ENCODE measurements at places on chromosomes 11 and 22.

- DNase-seq = no peak
Observed at GRCh38 chr11:115126515-115127208, 377.6 kb downstream of the CADM1 start.

DNA sequence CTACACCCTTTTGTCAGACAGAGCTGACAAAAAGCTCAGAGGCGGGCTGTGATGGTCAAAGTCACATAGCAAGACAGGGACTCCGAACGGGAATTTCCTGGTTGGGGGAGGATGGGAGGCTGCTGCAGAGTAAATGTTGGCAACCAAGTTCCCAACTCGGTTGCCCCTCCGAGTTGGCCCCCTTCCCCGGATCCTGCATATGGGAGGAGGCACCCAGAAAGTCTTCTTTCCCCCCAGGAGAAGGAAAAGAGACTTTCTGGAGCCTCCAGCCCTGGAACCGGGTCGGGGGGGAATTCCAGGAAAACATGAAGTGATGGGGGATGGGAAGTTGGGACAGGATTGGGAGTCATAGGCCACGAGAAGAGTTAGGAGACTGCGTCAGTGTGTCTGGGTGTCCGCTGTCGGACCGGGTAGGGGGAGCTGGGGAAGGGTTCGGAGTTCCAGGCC is 614 bp downstream of the SELENOM start:
- peak; percentile 61 for DNase-seq

DNA sequence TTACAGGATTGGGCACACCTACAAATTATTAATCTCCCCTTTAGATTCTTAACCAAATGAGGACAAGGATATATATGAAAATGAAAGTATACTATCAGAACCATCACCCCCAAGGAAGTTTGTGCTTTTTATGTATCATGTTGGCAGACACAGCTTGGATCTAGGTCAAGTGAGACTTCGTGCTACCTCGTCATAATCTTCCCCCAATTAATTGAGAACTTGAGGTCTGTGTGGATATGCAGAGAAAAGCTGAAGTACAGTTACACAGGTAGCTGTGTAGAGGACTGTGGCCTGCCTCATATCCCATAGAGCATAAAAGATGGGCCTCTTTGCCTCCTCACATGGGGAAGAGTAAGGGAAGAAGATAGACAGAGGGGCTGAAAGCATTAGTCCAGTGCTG is 45.6 kb downstream of the DNHD1 start:
- no peak for DNase-seq

DNA sequence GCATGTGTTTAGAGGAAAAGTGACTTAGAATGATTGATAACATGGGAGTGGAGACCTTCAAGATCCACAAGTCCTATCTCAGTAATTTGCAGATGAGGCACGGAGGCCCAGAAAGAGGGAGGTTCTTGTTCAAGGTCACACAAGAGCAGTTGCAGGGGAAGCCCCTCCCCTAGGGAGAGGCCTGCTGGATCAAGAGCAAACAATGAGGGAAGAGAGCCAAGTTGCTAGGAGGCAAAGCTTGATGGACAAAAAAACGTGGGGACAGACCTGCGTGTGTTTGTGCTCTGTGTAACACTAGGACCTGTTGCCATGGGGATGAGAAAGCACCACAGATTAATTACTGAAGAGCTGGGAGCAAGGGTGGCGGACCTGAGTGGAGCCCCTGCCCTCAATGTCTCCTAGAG is 6.4 kb upstream of the MFRP start:
- peak; percentile 82 for DNase-seq

GRCh38 chr11:93783765-93784144 is 327 bp upstream of the MED17 start:
- DNase-seq = no peak

- DNase-seq = no peak
Observed at GRCh38 chr22:21450858-21451353, 16.3 kb upstream of the TMEM191C start.

Measured in fibroblast of pulmonary artery (primary cell).